ENCODE measurements at places on chromosomes 6 and 20.

DNA sequence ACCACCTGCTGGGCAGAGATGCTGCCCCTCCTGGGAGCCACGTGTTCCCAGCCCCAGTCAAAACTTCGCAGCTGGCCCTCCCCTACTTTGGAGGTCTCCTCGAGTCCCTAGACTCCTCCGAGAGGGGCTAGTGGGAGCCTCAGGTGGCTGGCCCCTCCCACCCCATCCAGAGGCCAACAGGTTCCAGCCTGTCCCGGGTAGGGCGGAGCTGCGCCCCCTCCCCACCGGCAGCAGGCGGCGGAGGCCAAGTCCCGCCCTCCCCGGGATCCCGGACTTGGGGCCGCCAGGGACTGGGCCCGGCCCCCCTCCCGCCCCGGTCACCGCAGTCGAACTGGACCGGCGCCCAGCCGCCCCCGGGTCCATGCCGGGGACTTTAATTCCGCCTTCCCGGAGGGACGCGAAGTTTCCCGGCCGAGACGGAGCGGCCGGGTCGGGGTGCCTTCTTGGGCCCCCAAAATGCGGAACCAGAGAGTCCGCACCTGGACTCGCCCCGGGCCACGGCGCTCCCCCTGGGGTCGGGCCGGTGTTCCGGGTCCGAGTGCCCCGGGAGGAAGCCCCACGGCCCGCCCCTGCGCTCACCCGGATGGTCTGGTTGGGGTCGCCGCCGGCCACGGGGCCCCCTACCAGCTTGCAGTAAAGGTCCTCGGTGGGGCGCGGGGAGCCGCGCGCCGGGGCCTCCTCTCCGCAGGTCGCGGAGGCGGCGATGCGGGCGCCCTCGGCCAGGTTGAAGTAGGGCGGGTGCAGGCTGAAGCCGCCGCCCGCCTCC is 559 bp downstream of the LAMA5 start:
- no peak for DNase-seq

DNA sequence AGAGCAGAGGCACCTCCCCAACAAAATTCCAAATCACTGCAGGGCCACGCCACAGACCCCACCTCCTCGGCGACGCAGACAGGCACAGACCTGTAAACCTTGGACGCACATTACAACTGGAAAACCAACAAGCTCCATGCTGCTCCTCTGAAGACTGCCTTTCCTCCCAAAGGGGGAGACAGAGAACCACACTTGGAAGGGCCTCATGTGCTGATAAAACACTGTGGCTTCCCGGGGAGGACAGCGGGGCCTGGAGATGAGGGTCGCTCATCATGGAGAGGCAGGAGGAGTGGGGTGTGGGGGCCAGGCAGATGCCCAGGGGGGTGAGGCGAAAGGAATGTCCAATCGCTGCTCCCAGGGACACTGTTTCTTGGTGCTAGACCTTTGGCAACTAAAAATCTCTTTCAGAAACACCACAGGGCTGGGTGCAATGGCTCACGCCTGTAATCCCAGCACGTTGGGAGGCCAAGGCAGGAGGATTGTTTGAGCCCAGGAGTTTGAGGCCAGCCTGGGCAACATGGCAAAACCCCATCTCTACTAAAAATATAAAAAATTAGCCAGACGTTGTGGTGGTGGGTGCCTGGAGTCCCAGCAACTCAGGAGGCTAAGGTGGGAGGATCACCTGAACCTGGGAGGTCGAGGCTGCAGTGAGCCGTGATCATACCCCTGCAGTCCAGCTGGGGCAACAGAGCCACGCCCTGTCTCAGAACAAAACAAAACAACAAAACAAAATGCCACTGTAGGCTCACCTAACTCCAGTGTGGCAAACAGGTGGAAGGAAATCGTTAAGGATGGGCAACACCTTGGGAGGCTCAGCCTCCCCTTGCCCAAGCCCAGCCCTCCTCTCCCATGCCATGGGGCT is 53.8 kb downstream of the ABHD12 start:
- DNase-seq, result no peak

DNA sequence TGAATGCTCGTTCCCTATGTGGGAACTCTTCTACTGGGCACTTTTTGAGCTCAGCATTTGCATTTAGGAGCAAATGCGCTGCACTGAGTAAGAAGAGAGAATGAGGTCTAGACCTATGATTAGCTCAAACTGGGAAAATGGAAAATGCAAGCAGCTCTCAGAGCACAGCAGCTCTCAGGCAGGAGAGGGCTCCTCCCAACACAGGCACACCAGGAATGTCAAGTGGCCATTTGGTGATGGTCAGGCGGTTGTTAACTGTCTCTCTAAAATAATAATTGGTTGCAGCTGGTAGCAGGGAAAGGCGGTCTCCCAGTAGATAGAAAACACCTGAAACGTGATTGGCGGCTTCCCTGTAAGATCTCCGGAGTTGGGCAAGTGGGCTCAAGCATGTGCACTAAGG is 162.0 kb upstream of the ECI2 start:
- DNase-seq, result no peak

- DNase-seq, result no peak
Observed at GRCh38 chr6:158003910-158004700, 22.4 kb downstream of the SYNJ2 start.

DNA sequence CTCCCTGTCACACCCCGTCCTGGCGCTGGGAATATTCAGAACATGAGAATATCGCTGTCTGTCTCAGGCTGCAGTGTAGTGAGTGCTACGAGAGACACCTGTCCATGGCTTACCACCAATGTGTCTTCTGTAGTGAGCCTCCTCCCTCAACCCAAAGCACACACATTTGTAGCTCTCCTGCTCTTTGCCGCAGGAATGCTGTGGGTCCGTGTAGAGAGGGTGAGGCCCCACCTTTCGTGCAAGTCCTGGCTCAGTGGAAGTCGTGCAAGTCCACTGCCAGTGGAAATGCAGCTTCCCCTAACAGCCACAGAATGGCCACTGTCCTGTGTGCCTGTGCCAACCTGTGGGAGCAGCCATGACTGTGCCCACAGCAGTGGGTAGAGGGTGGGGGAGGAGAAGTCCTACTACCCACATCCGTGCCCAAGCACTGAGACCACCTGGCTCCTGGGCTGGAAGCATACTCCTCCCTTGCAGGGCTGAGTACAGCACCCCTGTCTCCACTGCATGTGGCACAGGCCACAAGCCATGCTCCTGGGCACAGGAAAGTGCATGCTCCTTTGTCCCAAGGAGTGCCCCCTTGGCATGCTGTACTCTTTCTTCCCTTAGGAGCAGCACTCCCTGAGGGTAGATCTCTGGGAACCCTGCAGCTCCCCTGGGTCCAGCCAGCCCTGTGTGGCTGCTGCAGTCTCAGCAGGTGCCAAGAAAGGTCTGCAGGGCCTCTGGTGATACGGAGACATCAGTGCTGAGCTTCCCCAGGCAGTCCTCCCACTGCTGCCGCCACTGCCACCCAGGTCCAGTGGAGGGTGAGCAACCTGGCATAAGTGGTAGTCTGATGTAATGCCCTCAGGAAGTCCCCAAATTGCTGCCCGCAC is 28.0 kb downstream of the IGF2R start:
- DNase-seq, result no peak

DNA sequence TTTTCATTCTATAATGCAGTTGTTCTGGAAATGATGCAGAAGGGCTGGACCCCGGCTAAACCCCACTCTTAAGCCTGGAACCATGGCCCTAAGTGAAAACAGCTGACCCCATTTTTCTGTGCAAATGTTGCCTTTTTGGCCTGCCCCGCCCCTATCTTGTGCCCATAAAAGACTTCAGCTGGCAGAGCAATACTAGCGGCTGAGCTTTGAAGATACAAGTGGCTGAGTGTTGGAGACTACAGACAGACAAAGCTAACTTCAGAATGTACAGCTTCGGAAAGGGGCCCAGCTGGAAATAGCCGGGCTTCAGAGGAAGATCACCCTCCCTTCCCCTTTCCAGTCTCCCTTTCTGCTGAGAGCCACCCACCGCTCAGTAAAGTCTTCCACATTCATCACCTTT is 258.6 kb upstream of the SPTLC3 start:
- DNase-seq, result no peak

DNA sequence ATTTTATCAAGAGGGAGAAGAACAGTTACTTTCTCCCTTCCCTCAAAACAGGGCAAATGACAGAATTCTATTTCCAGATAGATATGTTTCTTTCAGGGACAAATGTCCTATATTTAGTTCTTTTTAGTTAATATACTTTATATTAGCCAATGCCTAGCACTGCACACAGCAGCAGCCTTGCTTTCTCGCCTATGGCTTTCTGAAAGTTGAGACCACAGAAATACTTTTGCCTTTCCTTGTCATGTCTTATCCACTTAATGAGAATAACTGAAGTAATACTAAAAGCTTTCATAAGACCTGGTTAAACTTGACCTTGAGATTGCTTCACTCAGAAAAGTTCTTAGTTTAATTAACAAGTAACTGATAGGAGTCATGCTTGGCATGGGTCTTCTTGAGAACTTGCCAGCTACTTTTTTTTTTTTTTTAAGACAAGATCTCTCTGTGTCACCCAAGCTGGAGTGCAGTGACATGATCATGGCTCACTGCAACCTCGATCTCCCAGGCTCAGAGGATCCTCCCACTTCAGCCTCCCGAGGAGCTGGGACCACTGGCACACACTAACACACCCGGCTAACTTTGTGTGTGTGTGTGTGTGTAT is 159.3 kb downstream of the CDKAL1 start:
- DNase-seq, result no peak

- DNase-seq, result peak; percentile 26
Observed at GRCh38 chr6:156175971-156176421, 601.2 kb upstream of the ARID1B start.

GRCh38 chr6:106974999-106975737 is 639 bp upstream of the CD24 start:
- DNase-seq, result no peak

- DNase-seq, result no peak
Observed at GRCh38 chr6:95879856-95880255, 135.9 kb upstream of the FUT9 start.

Measured in head of caudate nucleus (tissue), 42 donors.